Cardiac muscle cell (in vitro differentiated cells and primary cell): ENCODE measurements at places on chromosomes 13 and 19.
A peak's percentile ranks its signal among the peaks of the same experiment; 100 is the strongest.

GRCh38 chr19:2274931-2275535, 6.9 kb downstream of the PEAK3 start:
- peak; percentile 77 for DNase-seq

GRCh38 chr13:30191491-30192100, 115.8 kb downstream of the KATNAL1 start:
- no peak for DNase-seq

GRCh38 chr19:341386-342127, 3.0 kb downstream of the MIER2 start:
- no peak for DNase-seq

DNA sequence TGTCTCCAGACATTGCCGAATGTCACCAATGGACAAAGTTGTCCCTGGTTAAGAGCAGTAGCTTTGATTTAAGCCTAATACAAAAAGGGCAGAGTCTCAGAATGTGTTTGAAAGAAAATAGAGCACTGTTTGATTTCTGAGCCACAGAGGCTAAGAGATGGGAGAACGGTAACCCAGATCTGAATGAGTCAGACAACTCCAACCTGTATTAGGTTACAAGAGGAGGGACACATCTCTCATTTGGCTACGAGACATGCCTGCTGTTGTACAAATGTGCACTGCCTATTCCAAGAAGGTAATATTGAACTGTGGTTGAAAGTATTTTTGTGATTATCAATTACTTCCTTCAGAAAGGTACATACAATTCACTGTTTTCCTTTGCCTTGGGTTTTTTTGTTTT, 4.9 kb upstream of the HSPH1 start:
- no peak for DNase-seq

GRCh38 chr13:79742923-79743322, 262.0 kb downstream of the NDFIP2 start:
- no peak for DNase-seq

DNA sequence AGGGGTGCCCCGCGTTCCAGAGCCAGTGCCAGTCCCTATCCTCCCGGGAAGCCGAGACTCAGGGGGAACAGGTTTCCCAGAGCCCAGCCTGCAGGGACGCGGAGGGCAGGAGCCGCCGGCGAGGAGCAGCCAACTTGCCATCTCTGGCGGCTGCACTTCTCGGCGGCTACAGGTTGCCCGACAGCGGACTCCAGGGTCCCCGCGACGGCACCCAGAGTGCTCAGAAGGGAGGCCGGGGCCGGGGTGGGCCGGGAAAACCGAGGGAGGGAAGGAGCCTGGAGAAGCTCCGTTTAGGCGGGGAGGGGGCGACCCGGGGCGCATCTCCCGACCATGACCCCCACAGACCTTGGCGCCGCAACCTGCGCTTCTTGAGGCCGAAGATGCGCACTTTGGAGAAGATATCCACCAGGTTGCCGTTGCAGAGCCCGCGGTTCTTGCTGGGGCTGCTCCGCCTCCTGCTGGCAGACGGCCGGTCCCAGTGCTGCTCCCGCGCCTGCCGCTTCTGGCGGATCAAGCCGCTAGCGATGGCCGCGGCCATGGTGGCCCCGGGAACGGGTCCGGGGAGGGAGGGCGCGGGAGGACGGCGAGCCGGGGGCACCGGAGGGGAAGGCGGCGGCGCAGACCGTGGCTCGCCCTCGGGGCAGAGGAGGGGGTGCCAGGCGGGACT, 463.8 kb downstream of the ITGBL1 start:
- peak; percentile 4 for DNase-seq

DNA sequence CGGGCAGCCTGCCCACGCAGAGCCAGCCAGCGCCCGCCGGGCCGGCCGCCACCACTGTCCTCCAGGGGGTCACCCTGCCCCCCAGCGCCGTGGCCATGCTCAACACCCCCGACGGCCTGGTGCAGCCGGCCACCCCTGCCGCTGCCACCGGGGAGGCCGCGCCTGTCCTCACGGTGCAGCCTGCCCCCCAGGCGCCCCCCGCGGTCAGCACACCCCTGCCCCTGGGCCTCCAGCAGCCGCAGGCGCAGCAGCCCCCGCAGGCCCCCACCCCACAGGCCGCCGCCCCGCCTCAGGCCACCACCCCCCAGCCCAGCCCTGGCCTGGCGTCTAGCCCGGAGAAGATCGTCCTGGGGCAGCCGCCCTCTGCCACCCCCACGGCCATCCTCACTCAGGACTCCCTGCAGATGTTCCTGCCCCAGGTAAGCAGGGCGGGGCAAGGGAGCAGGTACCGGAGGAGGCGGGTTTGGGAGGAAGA, 32.3 kb upstream of the EHD2 start:
- DNase-seq, result no peak

GRCh38 chr19:47374876-47375693, 26.0 kb downstream of the DHX34 start:
- no peak for DNase-seq

DNA sequence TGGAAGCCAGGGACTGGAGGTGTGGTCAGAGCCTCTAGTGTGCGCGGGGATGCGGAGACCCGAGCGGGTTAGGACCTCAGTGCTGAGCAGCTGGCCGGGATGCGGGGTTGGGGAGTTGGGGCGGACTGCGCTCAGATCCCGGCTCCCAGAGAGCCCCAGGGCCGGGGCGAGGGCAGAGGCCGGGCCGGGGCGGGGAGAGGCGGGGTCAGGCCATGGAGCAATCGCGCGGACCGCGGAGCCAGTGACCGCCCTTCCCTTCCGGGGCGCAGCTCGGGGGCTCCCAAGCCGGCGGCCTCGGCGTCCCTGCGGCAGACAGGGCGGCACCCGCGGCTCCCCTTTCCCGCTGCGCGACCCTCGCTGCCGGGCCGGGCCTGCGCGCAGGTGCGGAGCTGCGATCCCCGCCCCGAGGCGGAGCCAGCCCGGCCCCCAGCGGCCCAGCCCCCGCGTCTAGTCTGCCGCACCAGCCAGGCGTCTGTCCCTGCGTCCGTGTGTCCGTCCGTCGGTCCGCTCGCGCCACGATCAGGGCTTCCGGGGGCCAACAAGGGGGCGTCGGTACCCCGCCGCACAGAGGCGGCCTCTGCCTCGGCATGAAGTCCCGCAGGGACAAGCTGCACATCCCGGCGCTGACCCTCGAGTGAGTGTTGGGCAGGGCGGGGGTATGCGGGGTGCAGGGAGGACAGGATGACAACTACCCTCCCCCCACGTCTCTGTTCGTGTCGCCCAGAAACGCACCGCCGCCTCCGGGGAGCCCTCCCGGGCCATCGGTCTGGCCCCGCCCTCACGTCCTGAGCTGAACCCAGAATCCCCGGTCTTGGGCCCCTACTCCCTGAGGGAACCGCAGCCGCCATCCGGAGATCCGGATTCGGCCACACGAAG, 12.4 kb downstream of the MAST3 start:
- DNase-seq, result no peak

DNA sequence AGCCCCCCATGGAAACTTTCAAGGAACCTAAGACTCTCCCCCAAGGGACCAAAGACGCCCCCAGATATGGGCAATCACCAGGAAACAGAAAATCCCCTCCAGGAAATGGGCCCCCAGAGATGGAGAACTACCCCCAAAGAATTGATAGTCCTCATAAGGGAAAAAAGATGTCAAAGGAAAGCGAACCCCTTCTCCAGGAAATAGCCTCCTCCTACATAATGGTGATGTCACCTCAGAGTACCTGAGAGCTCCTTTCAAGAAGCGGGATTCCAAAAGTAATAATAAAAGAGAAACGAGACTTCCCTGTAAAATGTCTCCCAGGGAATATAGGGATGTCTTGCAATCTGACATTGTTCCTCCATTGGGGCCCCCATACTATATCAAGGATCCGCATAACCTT, 1.1 kb downstream of the CDKN2D start:
- DNase-seq, result no peak

DNA sequence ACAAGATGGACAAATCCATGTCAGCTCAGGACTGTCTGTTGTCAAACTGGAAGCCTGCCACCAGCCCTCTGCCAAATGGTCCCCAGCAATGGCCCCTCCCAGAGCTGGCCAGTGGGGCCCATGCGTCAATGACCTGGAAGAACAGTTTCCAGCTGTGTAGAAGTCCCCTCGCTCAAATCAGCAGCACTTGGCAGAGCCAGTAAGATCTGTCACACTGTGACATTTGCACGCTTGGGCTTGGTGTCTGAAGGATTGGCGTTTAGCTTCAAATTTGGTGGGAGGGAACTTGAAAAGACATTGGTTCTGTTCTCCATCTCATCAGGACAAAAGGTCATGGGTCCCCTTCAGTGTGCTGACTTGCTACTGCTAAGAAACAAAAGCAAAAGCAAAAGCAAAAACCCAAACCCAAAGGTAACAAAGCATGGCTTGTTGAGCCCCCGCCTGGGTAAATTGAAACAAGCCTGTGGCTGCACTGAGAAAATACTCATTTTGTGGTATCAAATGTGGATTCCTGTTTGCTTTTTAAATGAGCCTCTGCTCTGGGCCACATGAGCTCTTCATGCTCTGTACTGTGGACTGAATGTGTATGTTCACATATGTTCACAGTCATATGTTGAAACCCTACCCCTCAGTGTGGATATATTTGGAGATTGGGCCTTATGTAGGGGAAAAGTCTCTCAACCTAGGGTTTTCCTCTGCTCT, 253.6 kb upstream of the MAB21L1 start:
- DNase-seq, result no peak

DNA sequence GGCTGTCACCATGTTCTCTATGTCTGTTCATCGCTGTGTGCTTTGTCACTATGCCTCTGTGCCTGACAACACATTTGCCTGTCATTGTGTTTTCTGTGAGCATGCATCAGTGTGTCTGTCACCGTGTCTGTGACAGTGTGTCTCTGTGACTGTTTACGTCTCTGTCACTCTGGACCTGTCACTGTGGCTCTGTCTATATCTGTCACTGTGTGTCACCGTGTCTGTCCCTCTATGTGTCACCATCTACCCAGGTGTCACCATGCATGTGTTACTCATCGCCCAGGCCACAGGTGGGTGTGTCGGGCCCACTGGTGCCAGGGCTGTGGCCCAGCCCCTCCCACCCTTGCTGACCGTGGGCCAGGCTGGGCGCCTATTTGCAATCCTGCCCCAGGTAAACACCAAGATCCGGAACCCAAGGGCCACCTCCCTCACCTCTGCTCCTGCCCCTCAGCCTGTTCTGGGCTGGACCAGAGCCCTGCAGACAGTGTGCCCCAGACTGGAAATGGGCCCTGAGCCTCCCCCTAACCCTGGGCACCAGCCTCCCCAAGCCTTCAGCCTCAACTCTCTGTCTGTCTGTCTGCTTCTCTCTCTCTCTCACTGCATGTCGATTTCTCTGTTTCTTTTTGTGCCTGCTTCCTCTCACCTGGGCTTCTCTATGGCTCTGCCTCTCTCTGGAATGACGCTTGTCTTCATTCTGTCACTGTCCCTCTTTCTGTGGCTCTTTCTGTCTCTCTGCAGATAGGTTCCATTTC, 7.7 kb downstream of the IRF2BP1 start:
- no peak for DNase-seq

- DNase-seq, result no peak
Observed at GRCh38 chr19:41847351-41848105, 2.7 kb downstream of the DMRTC2 start.

DNA sequence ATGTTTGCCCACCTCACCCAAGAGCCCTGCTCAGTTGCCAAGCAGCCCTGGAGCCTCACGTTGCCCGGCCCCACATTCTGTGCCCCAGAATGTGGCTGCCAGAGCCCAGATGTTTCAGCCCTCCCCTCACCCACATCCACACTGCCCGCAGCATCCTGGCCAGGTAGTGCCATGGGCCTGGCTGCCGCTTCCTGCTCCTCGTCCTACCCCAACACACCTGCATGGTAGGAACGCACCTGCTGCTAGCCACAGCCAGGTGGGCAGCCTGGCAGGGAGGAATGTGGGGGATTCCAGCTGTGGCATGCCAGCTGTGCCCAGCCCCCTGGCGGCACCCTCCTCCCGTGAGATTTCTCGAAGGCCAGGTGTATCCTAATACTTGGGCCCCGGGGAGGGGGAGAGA, 7.5 kb upstream of the NFIX start:
- DNase-seq, result no peak

GRCh38 chr13:53490752-53491151, 462.1 kb downstream of the OLFM4 start:
- DNase-seq, result no peak

DNA sequence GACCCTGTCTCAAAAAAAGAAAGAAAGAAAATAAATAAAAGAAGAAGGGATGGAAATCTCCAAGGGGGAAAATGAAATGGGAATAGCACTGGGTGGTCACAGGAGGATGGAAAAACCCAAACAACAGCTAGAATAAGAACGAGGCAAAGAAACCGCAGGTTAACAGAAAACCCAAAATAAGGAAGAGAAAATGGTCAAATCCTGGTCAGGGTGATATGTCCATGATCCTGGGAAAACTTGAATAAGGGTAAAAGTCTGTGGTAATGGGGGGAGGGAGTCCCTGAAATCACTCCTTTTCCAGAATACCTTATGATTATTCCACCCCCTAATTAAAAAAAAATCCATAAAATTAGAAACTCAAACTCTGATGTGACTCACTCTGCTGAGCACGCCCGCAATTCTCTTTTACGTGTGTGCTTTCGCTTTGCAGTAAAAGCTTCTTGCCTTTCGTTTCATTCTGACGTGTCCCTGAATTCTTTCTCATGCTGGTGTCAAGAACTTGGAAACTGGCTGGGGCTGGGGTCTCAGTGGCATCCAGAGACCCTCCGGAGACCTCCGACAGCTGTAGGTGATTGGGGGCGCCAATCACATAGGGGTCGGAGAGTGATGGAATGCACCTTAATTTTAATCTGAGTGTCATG, 4.3 kb upstream of the NAXD start:
- no peak for DNase-seq

- no peak for DNase-seq
Observed at GRCh38 chr19:17025361-17025760, 1.2 kb downstream of the CPAMD8 start.
